ENCODE measurements at places on chromosomes 7 and 10. TPM values are rescaled to one million over a fixed set of nuclear protein-coding genes. Genes with fewer than 3 reads are reported as not detected.

RARRES2 gene
- 61.1 TPM for total RNA-seq

ADRA2A gene
- total RNA-seq, result 11.2 TPM

UCMA gene
- not detected for total RNA-seq

- no peak for DNase-seq
Observed at GRCh38 chr7:146652176-146652575, 535.6 kb downstream of the CNTNAP2 start.

CRHR2 gene
- not detected for total RNA-seq

DNA sequence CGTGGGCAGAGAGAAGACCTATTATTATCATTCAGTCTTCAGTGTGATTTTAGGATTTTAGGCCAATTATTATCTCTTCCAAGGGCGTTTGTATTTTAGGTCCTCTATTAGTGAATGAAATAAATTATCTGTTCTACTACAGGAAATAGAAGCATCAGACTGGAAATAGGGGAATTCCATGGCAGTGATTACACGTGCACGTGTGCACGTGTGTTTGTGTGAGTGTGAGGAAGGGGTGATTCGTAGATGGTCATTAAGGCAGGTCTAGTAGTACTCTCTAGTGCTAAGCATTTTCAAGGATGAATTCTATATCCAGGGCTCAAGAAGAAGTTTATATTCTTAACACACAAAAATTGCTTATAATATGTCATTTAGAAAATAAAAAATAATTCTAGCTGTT lies 623.2 kb downstream of the GATA3 start:
- no peak for DNase-seq

DNA sequence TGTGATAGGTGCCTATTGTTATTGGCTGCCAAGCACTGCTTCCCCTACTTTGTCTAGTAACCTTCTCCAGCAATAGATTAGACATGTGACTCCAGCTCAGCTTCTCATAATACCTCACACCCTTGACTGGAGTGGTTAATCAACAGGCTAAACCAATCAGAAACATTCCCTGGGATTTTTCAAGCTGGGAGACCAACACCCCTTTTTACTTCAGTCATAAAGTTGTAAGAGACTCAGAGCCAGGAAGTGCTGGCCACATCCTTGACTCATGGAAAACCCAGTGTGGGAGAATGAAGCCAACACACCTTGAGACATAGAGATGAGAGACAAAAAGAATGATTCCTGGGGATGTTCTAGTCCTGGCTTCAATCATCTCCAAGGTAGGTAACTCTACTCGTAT lies 62.6 kb upstream of the HECTD2 start:
- DNase-seq, result no peak

CADPS2 gene
- 13.0 TPM for total RNA-seq

GRCh38 chr10:63646491-63646890 lies 125.3 kb downstream of the REEP3 start:
- no peak for DNase-seq

GRCh38 chr7:95238252-95238943 lies 85.9 kb downstream of the PON1 start:
- no peak for DNase-seq

GRCh38 chr10:117188371-117188770 lies 8.9 kb upstream of the KCNK18 start:
- DNase-seq, result no peak

HACD1 gene
- total RNA-seq, result 6.1 TPM

Measured in left colon (tissue), 2 donors.